Right lung (tissue), 10 donors: ENCODE measurements at places on chromosomes 12 and 14. TPM values are rescaled to one million over a fixed set of nuclear protein-coding genes. Genes with fewer than 3 reads are reported as not detected.

Gene PPM1H
- 8.5 TPM for polyA plus RNA-seq

Gene FGD4
- 24.6 TPM for polyA plus RNA-seq

- no peak for DNase-seq
Observed at GRCh38 chr14:56271970-56272369, 153.8 kb downstream of the PELI2 start.

DNA sequence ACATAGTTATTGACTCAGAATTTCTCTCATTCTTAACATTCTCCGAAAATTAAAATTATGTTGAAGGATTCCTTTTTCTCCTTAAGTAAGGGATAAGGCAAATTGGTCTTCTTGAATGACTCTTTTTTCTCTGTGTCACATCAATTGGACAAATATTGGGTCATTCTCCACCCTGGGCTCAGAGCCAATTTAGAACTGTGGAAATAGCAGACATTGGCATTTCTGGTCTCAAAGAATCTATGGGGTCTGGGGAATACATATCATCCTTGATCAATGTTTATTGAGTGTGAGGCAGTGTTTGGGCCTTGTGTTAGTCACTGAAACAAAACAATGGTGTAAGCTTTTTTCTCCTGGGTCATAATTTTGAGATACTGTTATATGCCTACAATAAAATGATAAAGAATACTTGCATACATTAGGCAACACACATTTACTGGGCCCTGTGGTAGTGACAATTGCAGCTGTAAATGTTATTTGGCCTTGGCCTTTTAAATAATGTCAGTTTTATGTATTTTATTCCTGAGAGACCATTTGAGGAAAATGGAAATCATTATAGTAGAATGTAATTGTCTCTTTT lies 414.6 kb downstream of the TMEM132D start:
- DNase-seq, result no peak

Gene ASB2
- 2.9 TPM for polyA plus RNA-seq

- DNase-seq, result no peak
Observed at GRCh38 chr12:122064780-122065588, 13.6 kb upstream of the MLXIP start.

- DNase-seq, result no peak
Observed at GRCh38 chr12:45343269-45344051, 127.6 kb downstream of the ANO6 start.

GRCh38 chr12:108879615-108880254 lies at the start of gene DAO:
Gene DAO (plus strand): TSS chr12:108880092. CDS start chr12:108885007, 4,915 bp downstream.
- no peak for DNase-seq

GRCh38 chr14:92987713-92988510 lies 65.0 kb downstream of the CHGA start:
- DNase-seq, result no peak

DNA sequence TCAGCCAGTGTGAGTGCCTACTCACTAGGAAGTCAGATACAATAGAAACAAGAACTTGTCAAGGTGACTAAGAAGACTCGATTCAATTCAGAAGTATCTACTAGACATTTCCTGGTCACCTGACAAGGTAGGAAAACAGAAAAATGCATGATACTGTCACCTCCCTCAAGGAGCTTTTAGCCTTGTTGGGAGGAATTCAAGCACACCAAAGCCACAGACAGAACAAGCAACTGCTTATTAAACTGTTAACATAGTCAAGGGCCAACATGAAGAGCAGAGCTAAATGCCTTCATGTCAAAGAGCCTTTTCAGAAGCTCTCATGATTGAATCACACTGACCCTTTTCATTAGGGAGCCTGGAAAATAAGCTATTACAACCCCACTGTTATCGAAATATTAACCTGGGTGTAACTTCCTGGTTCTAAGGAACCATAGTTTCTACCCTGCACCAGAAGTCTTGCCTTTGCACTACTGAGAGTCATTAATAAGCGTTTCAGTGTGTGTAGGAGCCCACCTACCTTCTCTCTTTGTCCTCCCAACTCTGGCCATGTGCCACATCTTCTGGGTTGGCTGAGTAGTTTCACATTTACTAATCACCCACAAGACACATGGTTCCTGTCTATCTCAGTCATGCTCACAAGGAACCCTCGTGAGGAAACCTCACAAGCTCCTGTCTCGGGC lies 31.0 kb upstream of the LGALS3 start:
- no peak for DNase-seq

Gene ASPG
- 24.5 TPM for polyA plus RNA-seq
